ENCODE measurements at places on chromosomes 13 and 19.

- DNase-seq = no peak
Measured at GRCh38 chr19:11227195-11227886, 12.1 kb upstream of the ANGPTL8 start.

DNA sequence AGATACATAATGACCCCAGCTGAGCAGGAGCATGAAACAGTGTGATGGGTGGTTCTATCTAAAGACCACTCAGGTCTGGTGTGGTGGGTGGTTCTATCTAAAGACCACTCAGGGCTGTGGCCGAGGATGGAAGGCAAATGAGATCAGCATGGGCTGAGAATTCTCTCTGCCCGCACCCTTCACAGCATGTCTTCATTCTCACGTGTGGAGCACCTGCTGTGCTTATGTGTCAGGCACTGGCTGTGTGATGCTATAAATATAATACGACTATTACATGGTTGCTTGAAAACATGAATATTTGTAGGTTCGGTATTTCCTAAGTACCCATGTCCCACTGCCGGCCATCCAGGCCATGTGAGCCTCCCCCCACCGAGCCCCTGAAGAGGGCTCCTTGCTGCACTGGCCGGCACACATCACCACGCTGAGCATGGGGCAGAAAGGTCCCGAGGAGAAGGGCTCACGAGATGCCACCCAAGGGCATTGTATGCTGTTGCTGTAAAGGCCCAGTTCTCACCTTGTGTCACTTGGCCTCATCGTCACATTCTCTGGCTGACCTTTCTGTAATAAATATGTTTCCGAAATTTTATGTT lies 810.2 kb downstream of the UQCRFS1 start:
- no peak for DNase-seq

GRCh38 chr13:26342898-26343297 lies 89.0 kb downstream of the CDK8 start:
- no peak for DNase-seq

DNA sequence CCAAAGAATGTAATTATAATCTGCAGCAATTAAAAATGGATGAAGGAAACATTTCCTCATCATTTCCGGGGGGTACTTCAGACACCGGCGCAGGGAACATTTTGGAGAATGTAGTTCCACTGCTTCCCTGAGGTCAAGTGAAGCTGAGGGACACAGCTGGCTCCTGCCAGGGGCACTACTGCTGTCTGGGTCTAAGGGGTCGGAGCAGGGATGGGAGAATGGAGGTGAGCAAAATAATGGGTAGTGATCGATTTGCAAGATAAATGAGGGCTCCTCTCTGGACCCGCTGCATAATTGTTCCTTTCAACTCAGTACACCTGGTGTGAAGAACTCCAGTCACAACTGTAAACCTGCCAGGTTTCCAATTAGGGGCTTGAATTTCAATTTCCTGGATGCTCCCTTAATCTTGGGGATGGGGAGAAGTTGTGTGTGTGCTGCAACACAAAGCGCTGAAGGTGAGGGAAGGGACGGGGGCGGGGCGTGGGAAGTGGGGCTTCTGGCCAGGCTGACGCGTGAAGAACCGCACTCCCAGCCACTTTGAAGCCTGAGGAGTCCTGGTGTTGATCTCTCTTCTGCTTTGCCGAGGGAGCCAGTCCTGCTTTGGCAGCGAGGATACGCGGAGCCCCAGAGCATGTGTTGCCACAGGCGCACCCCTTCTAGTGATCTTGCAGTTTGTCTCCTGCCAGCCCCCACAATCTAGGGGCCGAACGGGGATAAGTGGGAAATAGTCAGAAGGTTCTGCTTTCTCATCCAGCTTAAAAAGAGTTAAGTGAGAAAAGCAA lies 57.9 kb upstream of the PCDH8 start:
- no peak for DNase-seq

DNA sequence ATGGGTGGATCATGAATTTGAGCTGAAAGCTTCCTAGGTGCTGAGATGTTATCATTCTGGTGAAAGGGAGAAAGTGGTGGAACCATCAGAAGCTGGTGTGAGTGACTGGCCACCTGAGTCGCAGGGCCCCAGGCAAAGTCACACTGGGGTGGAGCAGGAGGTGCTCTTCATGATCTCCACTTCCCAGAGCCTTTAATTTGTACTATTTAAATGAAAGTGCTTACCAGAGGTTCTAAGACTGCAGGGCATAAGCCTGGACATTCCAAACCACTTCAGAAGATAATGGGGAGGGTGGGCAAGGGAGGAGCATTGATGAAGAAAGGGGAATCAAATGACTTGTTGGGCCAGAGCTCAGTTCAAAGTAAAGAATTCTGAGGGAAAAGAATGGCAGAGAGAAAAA lies 156.1 kb downstream of the RGCC start:
- DNase-seq = no peak

DNA sequence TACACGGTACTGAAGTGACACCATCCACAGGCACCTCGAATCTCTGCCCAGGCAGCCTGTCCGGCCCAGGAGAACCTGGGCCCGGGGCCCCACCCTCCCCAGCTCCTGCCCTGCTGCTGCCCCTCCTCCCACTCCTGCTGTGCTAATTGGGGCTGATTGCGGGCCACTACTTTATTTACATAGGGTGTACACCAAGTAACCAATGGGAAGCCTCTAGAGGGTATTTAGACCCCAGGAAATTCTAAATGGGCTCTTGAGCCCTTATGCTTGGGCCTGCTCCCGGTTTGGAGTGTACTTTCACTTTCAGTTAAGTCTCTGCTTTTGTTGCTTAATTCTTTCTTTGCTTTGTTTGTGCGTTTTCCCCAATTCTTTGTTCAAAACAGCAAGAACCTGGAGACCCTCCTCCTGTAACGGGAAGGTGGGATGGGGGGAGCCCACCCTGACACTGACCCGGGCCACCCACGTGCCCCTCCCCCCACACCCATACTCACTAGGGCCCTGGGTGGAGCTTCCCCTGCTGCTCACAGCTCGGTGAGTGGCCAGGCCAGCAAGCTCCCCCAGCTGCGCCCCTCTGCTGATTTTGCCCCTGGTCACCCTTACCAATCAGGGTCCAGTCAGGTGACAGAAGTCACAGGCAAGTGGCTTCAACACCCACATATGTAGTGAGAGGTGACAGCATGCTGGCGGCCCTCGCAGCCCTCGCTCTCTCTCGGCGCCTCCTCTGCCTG lies 9.4 kb downstream of the SCGB2B2 start:
- no peak for DNase-seq

GRCh38 chr19:23403581-23404324 lies 8.5 kb upstream of the ZNF91 start:
- DNase-seq = no peak

Measured in NCI-H2107 (cell line).